Activated naive CD4-positive, alpha-beta T cell treated with anti-CD3 and anti-CD28 coated beads for 36 hours (primary cell): ENCODE measurements at places on chromosomes 4 and X.

DNA sequence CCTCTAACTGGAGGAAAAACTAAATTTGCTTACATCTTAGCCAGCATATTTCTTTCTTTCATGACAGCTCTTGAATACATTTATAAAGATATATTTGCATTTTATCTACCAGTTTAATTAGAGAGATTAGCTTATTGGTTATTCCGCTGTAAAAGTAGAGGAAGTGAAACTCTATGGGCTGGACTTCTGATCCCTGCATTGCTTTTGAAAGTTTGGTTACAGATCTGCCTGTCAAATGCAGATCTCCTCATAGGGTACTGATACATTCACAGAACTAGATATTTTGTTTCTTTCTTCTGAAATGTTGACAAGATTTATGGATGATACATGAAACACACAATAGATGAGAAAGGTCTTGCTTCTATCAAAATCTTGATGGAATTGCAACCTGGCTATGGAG lies 581.4 kb upstream of the AADAT start:
- no peak for DNase-seq

- no peak for DNase-seq
Observed at GRCh38 chrX:153685751-153686696, 1.7 kb upstream of the SLC6A8 start.

- no peak for DNase-seq
Observed at GRCh38 chr4:114593526-114593925, 5.1 kb upstream of the UGT8 start.

DNA sequence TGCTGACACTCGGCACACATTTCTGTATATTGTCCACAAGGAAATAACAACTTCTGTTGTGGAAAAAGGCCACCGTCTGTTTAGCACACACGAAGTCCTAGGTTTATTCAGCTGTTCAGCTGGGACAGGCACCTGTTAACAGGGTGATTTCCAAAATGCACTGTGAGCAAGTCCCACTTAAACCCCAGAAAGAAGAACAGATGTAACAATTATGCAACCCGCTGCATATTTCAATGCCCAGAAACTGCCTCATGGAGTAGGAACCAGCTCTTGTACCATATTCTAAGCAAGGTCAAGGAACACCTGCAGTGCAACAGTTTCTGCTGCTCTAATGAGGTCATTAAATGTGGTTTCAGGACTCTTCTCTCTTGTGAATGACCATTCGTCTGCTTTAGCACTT lies 77.1 kb downstream of the GEMIN8 start:
- no peak for DNase-seq

- peak; percentile 5 for DNase-seq
Observed at GRCh38 chr4:128525387-128525786, 237.8 kb upstream of the PGRMC2 start.

DNA sequence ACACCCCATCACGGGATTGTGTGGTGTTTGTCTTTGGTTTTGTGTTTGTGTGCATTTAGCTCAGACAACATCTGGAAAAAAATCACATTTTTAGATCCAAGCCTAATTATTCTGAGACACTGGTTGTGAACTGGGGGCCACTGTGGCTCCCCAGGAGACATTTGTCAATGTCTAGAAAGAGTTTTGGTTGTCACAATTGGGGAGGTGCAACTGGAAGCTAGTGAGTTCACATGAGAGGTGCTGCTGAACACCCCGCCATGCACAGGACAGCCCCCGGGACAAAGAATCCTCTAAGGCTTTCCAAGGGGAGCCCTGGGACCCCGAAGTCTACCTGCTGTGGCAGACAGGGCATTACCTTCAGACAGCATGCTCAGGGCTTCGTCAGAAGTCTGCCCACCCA lies 26.5 kb downstream of the GPR143 start:
- no peak for DNase-seq

DNA sequence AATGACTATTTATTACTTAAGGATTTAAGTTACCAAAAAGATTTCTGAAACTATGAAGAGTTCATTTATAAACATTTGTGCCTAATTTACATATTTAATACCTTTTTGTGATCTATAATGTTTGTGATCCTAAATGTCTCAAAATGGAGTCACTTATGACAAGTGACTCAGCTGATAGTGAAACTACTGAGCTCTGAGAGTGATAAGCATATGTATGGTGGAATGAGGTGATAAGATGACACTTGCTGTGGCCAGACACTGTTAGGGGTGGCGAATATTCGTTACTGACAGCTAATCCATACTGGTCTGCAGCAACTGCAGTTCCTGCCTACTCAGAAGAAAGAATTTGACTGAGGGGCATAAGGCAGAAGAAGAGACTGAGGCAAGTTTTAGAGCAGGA lies 5.5 kb upstream of the NXF3 start:
- no peak for DNase-seq

GRCh38 chr4:82798168-82799005 lies at the start of gene SCD5:
TSS of gene SCD5 (minus strand) at chr4:82798796. CDS start at chr4:82798537, 259 bp downstream.
- peak; percentile 31 for DNase-seq

DNA sequence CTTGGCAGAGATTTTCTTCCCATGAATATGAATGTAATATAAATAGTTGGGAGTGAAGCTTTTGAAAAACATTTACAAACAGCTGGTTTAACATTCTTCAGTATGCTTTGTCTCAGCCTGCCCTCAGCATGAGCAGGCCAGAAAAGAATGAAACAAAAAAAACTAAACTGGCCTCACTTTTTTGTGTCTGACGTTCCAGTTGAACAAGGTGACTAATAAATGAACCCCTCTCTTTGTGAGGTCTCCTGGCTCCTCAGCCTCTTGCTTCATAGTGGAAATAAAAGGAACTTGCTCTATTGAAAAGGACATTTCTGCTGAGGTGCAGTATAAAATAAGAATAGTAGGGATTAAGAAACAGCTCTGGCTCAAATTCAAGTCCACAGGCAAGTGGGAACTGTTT lies 9.4 kb downstream of the CHST7 start:
- DNase-seq = no peak

DNA sequence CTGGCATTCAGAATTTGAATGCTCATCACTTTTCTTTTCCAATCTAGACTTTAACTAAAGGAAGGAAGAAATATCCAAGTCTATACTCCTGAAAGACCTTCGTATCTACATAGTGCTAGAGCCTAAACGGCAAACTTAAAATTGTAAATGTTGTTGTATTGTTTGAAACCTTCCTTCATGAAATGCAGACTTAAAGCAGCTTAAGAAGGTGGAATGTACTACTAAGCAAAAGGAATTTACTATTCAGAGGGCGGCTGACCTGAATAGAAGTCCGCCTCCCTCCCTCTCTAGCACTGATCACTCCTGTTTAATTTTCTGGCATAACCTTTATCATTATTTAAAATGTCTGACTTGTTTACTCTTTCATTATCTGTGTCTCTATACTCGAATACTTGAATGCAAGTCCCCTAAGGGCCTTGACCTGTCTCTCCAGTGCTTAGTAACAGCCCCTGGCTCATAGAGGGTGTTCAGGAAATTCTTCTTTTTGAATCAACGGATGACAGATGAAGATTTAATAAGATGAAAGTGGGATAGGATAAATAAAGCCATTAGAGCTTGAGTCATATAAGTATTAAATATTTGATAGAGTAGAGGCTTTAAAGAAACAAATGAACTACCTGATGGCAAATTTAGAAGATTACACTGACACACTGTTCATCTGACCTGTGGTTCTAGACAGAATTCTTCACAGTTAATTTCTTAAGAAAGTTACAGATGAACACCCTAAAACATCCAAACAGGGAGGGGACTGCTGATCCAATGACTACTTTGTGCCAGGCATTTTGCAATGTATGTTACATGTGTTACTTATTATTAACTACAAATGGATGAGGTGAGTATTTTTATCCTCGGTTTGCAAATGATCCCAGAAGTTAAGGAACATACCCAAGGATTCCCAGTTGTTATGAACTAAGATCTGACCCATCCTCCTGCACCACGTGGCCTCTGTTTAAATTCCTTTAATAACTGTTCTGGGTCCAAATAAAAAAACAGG lies 20.2 kb upstream of the RBPJ start:
- no peak for DNase-seq

DNA sequence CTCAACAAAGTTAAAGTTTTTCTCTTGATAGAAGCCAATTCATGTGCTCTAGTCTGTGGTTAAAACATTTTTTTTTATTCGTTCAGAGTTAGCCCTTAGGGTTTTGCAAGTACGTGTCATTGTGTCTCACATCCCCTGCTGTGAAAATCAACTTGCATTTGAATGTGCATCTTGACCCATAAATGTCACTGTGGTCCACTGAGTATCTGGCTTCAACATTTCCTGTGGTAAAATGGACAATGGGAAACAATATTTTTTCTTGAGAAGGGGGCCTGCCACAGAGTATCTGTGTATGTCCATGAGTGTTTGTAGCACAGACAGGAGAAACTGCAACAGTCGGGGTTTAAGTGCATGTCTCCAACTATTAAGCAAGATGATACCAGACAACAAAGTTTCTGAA lies 554.8 kb upstream of the TENM3 start:
- no peak for DNase-seq

DNA sequence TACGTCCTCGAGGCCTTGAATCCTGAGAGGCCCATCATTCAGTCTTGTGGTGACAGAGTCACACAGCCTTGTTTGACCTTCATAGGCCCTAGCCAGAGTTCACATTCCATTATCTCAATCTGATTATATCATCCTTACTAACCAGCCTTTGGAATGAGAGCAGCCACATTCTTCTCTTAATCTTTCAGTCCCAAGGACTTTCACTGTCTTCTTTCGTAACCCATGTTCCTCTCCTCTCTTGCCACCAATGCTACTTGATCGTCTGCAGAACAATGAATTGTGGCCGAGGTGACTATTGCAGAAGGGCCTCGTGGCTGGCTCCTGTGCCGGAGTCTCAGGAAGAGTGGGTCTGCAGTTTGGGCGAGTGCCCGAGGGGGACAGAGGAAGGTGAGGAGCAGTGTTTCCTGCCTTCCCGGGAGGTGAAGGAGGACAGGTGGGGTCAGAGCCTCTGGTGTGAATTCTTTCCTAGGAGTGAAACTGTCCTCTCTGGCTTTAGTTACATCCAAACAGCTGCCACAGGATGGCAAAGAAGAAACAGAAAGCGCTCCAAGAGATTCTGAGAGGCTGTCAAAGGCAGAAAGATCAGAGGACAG lies 94.6 kb downstream of the LIMCH1 start:
- DNase-seq = no peak

GRCh38 chr4:79027656-79028055 lies 88.4 kb upstream of the PAQR3 start:
- DNase-seq = no peak

- peak; percentile 66 for DNase-seq
Observed at GRCh38 chrX:153400146-153401132, 711 bp downstream of the PNMA6E start.

DNA sequence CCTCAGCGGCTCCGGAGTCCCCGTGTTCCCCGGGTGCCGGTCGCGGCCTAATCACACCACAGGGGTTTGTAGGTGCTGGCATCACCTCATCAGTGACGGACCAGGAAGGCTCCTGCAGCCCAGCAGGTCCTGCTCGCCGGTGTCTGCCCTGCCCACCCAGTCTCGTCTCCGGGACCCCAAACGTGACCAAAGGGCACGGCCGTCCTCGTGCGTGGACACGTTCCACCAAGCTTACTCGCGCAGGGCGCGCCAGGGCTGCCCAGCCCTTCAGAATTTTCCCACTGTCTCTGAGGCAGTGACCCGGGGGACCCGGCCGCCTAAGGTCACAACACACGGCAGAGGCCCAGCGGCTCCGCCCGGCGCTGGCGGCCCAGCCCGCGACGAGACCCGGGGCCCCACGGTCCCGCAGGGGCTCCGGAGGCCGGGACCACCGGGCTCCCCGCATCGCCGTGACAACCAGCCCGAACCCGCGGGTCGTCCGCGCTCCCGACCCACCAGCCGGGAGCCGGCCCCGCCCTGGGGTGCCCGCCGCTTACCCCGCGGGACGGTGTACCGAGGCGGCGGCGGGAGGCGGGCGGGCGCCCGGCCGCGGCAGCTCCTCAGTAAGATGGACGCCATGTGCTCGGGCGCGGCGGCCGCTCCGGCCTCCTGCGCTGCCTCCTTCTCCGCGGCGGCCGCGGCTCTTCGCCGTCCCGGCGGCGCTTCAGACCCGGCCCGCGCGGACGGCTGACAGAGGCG lies 454 bp downstream of the LETM1 start:
- peak; percentile 20 for DNase-seq

DNA sequence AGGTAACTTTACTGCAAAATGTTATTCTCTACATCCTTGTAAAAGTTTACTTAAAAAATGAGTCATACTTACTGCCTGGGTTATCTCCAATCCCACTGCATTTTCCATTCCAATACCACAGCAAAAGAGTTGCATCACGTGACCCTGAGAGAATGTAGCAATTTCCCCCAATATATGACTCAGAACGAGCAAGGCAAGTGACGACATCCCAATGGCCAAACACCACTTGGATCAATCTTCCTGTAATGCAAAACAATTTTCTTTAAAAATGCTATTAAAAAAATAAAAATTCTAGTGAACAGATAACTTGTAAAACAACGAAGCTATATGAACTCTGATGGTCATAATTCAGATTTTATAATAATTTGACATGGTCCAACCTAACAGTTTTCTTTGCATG lies 224.3 kb downstream of the DCLK2 start:
- DNase-seq = peak; percentile 57

GRCh38 chr4:61545902-61546480 lies 345.9 kb downstream of the ADGRL3 start:
- no peak for DNase-seq
